Stimulated activated CD4-positive, alpha-beta T cell treated with anti-CD3 and anti-CD28 coated beads, Interleukin-12 subunit alpha, Interleukin-12 subunit beta, amount 100 ng/mL, for 24 hours (primary cell): ENCODE measurements at places on chromosomes 1 and 21.

GRCh38 chr1:99650030-99650429, 4.1 kb downstream of the PALMD start:
- no peak for DNase-seq

DNA sequence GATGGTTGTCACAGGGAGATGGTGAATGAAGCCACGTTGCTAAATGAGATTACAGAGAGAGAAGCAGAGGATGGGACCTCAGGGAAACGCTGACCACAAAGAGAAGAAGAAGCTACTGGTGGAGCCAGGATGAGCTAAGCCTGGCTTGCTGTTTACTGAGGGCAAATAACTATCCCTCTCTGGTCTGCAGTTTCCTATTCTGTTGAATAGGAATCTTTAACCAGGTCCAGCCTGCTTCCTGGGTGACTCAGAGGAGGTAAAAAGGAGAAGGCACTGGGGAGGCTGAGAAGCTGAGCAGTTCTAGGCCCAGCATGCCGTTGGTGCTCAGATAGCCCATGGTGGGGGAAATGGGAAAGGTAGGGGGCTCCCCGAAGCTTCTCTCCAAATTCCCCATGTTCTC, 29.6 kb downstream of the DMBX1 start:
- no peak for DNase-seq

DNA sequence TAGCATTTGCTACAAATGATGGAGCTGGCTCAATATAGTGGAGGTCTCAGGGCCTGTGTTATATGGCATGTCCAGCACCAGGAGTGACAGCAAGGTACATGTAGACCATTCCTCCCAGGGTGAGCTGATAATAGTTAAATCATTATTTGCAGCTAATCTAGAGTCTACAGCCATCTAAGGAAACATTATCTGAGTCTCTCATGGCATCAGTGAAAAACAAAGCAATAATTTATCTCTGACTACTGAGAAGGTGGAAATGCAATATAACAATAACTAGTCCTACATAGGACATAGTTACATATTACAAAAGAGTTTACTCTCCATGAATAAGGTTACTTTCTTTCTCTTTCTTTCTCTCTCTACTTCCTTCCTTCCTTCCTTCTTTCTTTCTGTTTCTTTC, 143.4 kb upstream of the KCNK2 start:
- DNase-seq = no peak

DNA sequence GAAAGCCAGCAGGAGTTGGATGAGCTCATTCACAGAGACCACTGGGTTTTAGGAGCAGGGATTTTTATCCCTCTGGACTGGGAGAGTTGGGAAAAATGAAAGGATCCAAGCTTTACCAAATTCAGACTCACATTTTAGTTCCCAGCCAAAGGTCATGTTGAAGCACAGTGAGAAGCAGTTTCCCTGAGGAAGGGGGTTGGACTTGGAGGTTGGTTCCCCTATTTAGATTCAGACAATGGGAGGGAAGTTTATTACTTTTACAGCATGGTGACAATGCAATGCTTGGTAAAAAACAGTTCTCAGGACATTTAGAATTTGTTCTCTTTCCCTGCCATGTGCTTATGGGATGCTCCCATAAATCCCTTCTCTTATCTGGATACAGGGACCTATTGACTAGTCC, 57.3 kb upstream of the ZNF648 start:
- DNase-seq = no peak

DNA sequence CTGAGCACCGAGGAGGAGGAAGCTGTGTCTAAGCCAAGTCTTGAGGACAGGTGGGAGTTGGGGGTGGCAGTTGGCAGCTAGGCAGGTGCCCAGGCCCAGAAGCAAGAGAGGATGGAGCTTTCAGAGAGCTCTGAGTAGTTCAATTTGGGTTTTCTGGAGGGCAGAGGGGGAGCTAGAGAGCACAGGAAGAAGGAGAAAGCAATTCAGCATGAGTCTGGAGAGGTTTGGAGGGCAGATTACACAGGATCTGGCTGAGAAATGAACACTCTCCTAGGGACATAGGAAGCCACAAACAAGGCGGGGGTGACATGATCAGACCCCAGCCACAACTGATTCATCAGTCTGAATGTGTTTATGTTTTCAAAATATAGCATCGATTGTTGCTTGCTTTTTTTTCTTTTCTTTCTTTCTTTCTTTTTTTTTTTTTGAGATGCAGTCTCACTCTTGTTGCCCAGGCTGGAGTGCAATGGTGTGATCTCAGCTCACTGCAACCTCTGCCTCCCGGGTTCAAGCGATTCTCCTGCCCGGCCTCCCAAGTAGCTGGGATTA, 23.8 kb downstream of the PTPRF start:
- no peak for DNase-seq

DNA sequence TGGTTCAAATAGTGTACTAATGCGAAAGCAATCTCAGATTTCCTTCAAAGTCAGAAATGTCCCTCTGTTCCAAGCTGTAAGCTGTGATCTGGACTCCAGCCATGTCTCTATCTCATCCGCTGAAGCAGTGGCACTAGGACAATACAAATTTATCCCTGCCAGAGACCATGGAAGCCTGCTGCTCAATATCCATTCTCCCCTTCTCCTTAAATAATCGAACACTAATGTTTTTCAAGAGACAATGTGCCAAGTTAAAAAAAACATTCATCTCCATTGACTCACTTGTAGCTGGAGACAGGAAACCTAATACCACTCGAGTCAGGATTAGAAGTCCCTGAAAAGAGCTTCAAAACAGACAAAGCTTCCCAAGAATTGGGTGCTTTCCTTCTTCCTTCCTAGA, 38.5 kb upstream of the PGBD5 start:
- DNase-seq = no peak
